Esophagus squamous epithelium (tissue), 5 donors: ENCODE measurements at places on chromosomes 7 and 10.

DNA sequence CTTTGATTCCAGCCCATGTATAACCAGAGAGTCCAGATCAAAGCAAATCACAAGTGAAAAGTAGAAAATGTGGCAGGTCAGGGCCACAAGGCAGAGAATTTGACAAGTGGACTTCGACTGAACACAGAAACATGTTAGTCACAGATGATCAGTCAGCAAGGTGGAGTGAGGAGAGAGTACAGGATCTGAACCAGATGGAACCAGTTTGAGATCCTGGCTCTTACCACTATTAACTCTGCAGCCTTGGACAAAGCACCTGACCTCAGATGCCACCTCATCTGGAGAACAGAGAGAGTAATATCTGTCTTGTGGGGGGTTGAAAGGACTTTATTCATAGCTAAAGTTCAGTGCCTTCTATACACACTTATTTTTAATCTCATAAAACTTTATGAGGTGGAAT is 4.4 kb downstream of the MRLN start:
- no peak for DNase-seq

GRCh38 chr7:157550300-157551275 is 213.8 kb downstream of the DNAJB6 start:
- DNase-seq: no peak

DNA sequence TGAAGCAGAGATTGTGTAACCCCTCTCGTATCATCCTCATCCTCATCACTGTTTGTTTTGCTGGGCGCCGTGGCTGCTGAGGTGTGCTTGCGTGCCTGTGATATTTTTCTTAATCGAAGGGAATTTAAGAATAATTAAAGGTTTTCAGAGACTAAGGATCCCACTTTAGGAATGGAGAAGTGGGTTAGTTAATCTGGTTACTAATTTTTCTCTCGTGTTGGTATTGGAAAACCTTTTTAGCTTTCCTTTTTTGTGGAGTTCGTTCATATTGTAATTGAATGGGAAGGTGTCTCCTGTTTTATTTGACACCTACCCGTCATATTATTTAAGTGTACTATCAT is 1.3 kb downstream of the UBN2 start:
- no peak for DNase-seq

GRCh38 chr10:95841661-95842498 is 65.9 kb upstream of the CC2D2B start:
- no peak for DNase-seq

DNA sequence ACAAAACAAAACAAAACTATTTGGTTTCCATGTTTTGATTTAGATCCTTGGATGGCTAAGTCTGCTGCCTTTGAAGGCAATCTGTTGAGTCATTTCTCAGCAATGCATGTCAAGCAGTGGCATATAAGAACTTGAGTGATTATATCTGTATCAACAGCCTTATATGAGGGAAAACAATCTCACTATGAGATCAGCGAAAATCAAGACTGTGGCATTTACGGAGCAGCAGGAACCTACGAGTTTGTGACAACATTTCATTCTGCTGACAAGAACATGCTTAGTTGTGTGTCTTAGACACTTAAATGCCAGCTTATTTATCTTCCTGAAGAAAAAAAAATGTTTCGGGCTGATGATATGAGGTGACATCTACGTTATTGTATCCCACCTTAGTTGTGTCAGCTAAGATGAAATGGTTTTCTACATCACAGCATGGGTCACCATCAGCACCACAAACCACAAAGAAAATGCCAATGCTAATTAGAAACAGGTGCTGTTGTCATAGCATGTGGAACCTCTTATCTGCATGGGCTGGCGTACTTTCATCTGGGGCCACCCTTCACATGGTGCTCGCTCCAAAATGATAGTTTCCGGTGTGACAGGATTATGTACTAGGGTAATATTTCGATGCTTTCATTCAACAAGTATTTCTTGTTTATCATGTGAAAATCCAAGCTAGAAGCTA is 1085.5 kb downstream of the SORCS1 start:
- DNase-seq: no peak

GRCh38 chr10:84244651-84245270 is at the start of gene RGR:
Gene RGR, plus strand, starts transcription at chr10:84245053. Its CDS starts 38 bp downstream, at chr10:84245091.
- no peak for DNase-seq

- DNase-seq: no peak
Measured at GRCh38 chr10:87500646-87501048, 4.0 kb upstream of the MINPP1 start.

GRCh38 chr7:138865843-138866242 is 67.8 kb upstream of the ATP6V0A4 start:
- DNase-seq: no peak

GRCh38 chr7:153400735-153401593 is 641.4 kb downstream of the ACTR3B start:
- DNase-seq: no peak

DNA sequence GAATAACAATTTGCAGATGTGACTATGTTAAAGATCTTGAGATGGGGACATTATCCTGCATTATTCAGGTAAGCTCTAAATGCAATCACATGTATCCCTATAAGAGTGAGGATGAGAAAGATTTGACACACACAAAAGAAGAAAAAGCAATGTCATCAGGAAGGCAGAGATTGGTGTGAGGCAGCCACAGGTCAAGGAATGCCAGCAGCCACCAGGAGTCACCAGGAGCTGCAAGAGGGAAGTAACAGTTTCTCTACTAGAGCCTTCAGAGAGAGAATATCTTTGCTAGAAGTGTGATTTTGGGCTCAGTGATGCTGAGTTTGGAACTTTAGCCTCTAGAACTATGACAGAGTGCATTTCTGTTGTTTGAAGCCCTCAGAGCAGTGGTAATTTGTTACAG is 700.3 kb upstream of the SEMA3D start:
- DNase-seq: no peak

- no peak for DNase-seq
Measured at GRCh38 chr7:81623251-81623855, 146.5 kb downstream of the HGF start.

- DNase-seq: no peak
Measured at GRCh38 chr10:1290071-1290471, 233.9 kb downstream of the WDR37 start.

GRCh38 chr7:116512520-116513188 is 12.2 kb upstream of the CAV1 start:
- no peak for DNase-seq

DNA sequence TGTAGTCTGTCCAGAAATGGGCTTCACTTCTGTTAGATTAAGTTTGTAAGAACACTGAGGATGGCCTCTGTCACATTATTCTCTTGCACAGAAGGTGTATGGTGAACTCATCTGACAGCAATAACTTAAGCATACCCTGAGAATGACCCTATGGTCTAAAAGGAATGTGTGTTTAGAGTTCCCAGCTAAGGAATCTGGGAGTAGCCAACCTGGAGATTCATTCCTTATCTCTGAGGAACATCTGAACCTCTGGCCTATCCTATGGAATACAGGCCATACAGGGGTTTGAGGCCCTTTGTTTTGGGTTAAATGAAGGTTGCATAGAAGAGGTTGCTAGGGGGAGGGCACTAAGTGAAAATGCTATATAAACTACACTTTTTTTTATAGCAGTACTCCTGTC is 41.4 kb downstream of the LAMB4 start:
- no peak for DNase-seq

- DNase-seq: no peak
Measured at GRCh38 chr10:56928714-56929113, 567.7 kb upstream of the ZWINT start.

DNA sequence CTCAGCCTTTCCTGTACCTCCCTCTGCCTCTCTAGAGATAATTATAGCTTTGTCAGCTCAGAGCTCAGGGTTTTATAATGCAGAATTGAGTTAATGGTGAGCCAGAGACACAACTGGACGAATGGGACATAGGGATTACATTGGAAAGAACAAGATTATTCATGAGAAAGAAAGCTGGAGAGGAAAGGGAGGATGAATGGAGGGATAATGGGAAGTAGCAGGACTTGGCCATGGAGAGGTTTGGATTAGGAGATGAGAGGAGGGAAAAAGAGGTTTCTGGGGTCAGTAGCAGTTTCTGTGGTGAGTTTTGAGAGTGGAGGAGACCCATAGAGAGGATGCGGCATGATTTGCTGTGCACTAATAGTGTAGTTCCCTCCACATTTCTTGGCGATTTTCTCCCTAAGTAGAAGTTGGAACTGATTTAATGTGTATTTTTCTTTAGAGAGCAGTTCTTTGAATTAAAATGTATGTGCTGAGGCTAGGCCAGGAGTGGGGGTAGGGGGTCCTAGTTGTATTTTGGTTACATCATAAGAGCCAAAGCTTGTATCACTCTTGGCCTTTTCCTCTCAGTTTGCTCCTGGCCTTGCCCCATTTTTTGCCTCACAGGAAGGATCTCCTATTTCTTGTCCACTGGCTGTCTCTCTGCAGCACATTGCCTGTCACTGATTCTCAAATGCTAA is 107.4 kb downstream of the MKX start:
- no peak for DNase-seq

- DNase-seq: no peak
Measured at GRCh38 chr10:93080350-93081046, 6.8 kb downstream of the CYP26A1 start.

DNA sequence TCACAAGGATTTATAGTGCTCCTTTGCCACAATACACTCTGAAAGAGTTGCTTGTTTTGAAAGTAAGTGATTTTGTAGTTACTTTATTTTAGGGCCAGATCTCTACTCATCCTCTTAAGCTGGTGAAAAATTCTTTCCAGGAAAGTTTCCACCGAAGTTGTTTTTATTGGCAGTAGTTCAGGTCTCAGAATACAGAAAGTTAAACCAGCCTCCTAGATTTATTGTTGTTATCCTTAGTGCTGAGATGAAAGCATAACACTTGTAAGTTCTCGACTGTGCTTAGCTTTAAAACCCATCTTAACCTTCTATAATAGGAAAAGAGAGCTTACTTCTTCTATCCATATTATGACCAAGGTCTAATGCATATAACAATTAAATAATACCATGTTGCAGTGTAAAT is 5.5 kb downstream of the AP3M1 start:
- DNase-seq: no peak

DNA sequence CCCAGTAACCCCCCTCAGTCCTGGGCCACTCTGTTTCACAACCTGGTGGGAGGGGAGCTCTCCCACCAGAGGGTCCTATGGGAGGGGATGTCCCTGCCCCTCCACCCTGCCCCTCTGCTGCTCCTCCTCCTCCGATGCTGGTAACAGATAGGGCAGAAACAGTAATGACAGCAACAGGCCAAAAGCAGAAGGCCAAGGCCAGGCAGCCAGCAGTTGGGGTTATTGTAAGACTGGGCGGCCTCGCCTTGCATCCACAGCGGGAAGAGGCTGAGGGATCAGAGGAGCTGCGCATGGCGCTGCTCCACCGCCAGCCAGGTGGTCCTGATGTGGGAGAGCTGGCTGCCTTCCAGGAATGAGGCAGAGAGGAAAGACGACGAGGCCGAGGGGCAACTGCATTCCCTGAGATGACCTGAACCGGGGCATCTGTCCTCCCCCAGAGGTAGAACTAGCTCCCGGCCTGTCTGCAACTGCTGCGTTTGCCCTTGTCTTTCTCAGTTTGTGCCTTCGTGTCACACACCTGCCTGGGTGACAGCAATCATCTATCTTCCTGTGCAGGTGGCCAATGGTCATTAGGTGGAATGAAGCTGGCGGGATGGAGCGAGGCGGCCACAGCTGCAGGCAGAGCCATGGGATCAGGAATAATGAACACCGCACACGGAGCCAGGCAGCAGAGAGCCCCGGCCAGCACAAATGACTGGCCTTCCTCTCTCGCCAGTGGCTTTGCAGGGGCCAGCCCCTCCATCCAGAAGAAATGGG is 54.0 kb upstream of the CACUL1 start:
- DNase-seq: no peak

DNA sequence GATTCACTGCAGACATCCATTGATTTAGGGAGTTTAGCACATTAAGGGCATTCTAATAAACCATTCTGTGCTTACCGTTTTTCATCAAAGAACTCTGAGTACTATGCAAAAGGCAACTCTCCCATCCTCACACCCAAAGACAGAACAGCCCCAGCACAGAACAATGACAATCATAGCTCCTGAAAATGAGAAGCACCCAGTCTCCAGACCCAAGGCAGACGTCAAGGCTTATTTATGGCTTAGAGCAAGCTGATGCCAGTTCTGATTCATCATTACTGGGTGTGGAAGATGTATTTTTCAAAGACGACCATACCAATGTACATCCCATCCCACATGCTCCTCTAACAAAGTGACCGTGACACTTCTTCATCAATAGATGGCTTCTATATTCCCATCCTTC is 67.6 kb downstream of the OSBPL3 start:
- no peak for DNase-seq

DNA sequence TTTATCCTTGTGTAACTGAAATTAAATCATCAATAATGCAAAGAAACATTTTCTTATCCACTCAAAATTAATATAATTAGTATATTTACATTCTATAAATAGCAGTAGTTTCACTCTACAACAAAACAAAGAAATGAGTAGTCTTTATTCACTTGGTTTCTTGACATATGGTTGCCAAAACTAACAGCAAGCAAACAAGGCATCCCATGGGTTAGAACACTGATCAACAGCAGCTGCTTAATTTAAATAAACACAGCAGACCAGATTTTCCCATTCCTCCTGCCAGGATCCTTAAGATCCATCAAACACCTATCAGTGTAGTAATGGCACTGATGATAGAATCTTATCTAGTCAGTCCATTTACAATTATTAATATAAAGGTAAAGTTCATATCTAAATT is 22.1 kb downstream of the NCAPG2 start:
- DNase-seq: no peak

- no peak for DNase-seq
Measured at GRCh38 chr7:116167177-116167576, 43.2 kb upstream of the TES start.

DNA sequence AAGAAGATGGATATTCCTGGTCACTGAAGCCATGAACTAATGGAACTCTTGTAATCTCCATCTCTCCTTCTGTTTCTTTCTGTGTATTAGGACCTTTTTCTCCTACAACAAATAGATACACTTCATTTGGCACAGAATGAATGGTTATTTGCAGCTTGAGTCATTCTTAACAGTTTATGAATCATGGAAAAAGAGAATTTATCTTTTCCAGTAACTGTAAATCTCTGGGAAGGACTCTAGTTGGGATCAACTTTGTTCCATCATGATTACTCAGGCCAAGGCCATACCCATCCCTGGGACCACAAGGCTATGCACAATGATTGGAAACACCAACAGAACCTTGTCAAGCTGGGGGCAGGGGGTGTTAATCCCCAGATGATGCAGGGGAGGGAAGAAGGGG is 36.1 kb upstream of the MDFIC start:
- DNase-seq: no peak

DNA sequence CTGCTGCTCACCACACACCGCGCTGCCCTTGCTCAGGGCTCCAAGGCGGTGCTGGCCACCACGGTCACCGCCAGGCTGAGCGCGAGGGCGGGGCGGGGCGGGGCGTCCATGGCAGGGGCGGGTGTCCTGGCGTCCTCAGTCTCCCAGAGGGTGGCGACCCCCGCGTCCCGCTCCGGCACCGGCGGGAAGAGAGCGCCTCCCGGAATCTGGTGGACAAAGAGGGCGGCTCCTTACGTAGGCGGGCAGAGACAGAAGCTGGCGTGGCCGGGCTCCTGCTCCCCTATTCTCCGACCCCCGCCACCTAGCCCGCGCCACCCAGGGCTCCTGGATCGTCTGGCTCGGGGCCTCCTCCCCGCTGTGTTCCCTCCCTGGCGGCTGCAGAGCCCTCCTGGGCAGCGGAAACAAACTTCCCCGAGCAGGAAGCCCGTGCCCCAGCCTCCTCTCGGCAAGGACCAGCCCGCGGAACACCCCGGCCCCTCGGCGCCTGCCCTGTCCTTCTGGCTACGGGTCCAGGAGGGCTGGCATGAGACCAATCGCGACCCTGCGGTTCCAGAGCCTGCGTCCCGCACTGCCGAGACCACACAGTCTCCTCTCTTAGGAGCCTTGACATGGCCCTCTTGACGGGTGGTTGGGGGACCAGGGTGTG is 133.8 kb upstream of the ZNF92 start:
- DNase-seq: no peak
